Kidney (tissue), 22 donors: ENCODE measurements at places on chromosomes 7 and 10. TPM values are rescaled to one million over a fixed set of nuclear protein-coding genes. Genes with fewer than 3 reads are reported as not detected.

GRCh38 chr10:67280405-67280804 is 354.6 kb downstream of the LRRTM3 start:
- H3K4me1 ChIP-seq = no peaks in the 10 kb centered on the region
- no peaks in the 10 kb centered on the region for H3K27me3 ChIP-seq
- H3K4me3 ChIP-seq = no peak overlapping the region
- DNase-seq = no peak

GRCh38 chr7:150858236-150859197 is 6.2 kb downstream of the AOC1 start:
- DNase-seq = no peak
- no peak overlapping the region for H3K27ac ChIP-seq
- H3K4me3 ChIP-seq = no peak overlapping the region

GRCh38 chr7:141522657-141523342 is 28.4 kb upstream of the AGK start:
- H3K27ac ChIP-seq = no peak overlapping the region
- no peaks in the 10 kb centered on the region for H3K4me1 ChIP-seq
- no peak overlapping the region for H3K4me3 ChIP-seq

Gene PLEKHS1
- polyA plus RNA-seq = 0.17 TPM

Gene FAM237B
- polyA plus RNA-seq = not detected

- no peak overlapping the region for H3K27ac ChIP-seq
- no peaks in the 10 kb centered on the region for H3K27me3 ChIP-seq
- DNase-seq = no peak
These were observed 47.8 kb downstream of the IPMK start for GRCh38 chr10:58219875-58220274.

- H3K27ac ChIP-seq = no peak overlapping the region
- no peaks in the 10 kb centered on the region for H3K27me3 ChIP-seq
- H3K4me3 ChIP-seq = no peak overlapping the region
- H3K4me1 ChIP-seq = no peaks in the 10 kb centered on the region
- H3K36me3 ChIP-seq = no peaks in the 10 kb centered on the region
- DNase-seq = peak; percentile 21
These were observed 97.3 kb upstream of the YAE1 start for GRCh38 chr7:39468808-39469374.

Gene BCCIP
- polyA plus RNA-seq = 71.3 TPM

GRCh38 chr7:149285603-149286002 is 23.6 kb downstream of the ZNF783 start:
- DNase-seq = peak; percentile 77
- peaks cover 6% of the 10 kb centered on the region for H3K4me1 ChIP-seq
- no peak overlapping the region for H3K27ac ChIP-seq
- H3K4me3 ChIP-seq = peak overlapping the region; percentile 57
- H3K36me3 ChIP-seq = no peaks in the 10 kb centered on the region

Gene IKZF1
- polyA plus RNA-seq = 0.52 TPM

DNA sequence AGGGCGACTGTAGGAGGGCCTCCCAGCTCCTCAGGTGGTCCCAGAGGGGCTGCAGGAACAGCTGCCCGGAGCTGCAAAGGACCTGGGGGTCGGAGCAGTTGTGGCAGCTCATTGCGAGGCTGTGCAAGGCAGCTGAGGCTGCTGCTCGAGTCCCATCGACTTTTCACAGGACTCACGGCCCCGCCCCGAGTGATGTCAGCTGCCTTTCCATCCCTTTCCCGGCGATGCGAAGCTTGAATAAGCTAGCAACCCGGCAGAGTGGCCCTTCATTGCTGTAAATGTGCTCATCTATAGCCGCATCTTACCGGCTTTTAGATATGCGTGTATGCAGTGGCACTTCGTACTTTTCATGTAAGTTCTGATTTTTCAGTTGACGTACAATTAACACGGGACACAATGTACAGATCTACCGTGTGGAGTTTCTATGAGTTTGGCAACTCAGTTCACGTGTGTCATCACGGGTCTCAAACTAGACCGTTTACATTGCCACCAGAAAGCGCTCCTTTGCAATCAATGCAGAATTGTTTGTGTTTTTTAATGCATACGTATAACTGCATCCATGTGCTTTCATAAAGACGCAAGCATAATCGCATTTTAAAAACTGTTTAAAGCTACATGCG is at the start of gene CH25H:
TSS of gene CH25H (minus strand) at position 137 of the 620 bp plus-strand sequence. CDS start at position 112, 25 bp downstream.
- peak within 1 kb of the TSS; percentile 63 for H3K4me3 ChIP-seq
- H3K27ac ChIP-seq = peak within 1 kb of the TSS; percentile 24
- H3K27me3 ChIP-seq = peaks cover 26% of the 10 kb centered on the region
- H3K4me1 ChIP-seq = peaks cover 8% of the 10 kb centered on the region
- DNase-seq = peak; percentile 74

Gene C10orf90
- 0.30 TPM for polyA plus RNA-seq

DNA sequence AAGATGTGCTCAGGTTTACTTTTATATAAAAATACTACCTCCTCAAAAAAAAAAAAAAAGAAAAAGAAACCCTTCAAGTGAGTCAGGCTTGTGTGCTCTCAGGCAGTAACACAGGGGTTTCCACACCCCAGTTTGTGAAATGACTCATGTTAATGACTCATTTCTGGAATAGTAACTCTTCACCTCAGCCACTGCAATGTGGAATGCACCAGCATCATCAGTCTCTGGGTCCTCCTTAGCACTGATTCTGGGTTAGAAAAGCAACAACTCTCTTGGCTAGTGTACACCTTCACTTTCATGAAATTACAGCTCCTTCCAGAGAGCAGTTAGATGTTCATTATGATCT is 110.6 kb downstream of the EMX2 start:
- no peak overlapping the region for H3K27ac ChIP-seq
- H3K36me3 ChIP-seq = no peaks in the 10 kb centered on the region
- DNase-seq = no peak
- H3K27me3 ChIP-seq = no peaks in the 10 kb centered on the region

Gene SLC13A1
- polyA plus RNA-seq = 17.0 TPM
